ENCODE measurements at places on chromosomes 3 and 15.

GRCh38 chr3:52742418-52743041, 28.2 kb downstream of the NEK4 start:
- DNase-seq, result no peak

- no peak for DNase-seq
These were observed 123.6 kb downstream of the SLC25A26 start for GRCh38 chr3:66344391-66344811.

GRCh38 chr15:75095594-75095993, 72.2 kb downstream of the PPCDC start:
- DNase-seq, result no peak

- no peak for DNase-seq
These were observed 437.2 kb downstream of the MFSD1 start for GRCh38 chr3:159239059-159239458.

GRCh38 chr3:171088964-171089754, 62.6 kb upstream of the SLC2A2 start:
- DNase-seq, result no peak

GRCh38 chr3:53675022-53675697, 171.1 kb downstream of the CHDH start:
- DNase-seq, result no peak

DNA sequence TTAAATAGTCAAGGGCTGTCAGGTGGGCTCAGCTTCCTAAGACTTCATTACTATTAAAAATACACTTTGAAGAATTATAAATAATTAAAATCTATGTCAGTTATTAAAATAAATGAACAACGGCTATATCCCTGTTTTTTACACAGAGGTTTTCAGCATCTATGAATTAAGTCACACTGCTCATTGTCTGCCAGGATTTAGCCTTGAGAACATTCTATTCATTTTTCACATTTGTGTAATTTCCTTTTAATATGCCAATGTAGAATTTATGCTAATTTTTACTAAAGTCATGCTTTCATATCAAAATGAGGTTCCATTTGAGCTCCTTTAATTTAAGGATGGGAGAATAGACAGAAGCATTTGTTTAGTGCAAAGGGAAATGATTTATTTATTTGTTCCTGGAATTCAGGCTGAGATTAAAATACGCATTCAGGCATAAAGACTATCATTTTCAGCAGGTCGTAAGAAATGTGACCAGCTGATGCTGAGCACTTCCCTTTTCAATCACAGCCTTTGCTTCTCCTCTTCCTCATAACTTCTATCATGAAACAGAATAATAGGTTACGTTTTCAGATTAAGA, 345.1 kb downstream of the MFSD1 start:
- no peak for DNase-seq

Data from CD8-positive, alpha-beta memory T cell (primary cell).